Mesenteric fat pad (tissue), 1 donor: ENCODE measurements at places on chromosomes 4 and X. TPM values are rescaled to one million over a fixed set of nuclear protein-coding genes. Genes with fewer than 3 reads are reported as not detected.

GRCh38 chr4:166042510-166043055 is 169.5 kb downstream of the TLL1 start:
- no peak for DNase-seq

- no peak for DNase-seq
Measured at GRCh38 chr4:3720466-3720865, 45.7 kb upstream of the ADRA2C start.

The ANOS1 gene
- total RNA-seq = 2.3 TPM

The GPR50 gene
- not detected for total RNA-seq

- DNase-seq = no peak
Measured at GRCh38 chr4:81659051-81659450, 187.3 kb upstream of the RASGEF1B start.

- no peak for DNase-seq
Measured at GRCh38 chr4:168499241-168499640, 2.4 kb downstream of the PALLD start.

The MAMLD1 gene
- total RNA-seq = 11.2 TPM

- DNase-seq = no peak
Measured at GRCh38 chr4:174418640-174419212, 103.6 kb downstream of the HPGD start.

GRCh38 chr4:20544645-20545044 is 155.6 kb upstream of the PACRGL start:
- no peak for DNase-seq

DNA sequence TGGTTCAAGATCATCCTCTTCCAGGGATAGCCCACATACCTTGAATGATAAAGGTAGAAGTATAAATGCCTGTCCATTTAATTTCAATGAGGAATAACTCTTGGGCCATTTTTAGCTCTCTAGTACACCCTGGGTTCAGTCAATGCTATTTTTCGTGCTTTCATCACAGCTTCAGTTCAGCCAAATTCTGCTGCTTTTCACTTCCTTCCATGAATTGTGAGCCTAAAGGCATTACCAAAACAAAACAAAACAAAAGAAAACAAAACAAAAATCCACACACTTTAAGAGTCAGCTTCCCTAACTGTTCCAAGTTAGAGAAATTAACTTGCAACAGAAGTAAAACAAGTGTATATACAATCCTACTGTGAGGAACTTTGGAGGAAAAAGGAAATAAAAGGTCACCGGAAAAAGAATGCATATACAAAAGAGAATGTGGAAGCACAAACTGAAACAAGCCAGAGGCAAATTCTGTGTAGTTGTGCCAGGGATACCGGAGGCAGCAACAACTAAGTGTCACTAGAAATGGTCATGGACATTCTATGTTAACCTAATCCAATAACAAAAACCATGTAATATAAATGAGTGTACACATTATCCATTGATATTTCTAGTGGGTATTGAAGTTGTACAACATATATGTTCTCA is 423.1 kb downstream of the KCTD8 start:
- no peak for DNase-seq

- DNase-seq = no peak
Measured at GRCh38 chr4:73897380-73898136, 28.4 kb downstream of the CXCL1 start.

The RAB9B gene
- total RNA-seq = 0.74 TPM

DNA sequence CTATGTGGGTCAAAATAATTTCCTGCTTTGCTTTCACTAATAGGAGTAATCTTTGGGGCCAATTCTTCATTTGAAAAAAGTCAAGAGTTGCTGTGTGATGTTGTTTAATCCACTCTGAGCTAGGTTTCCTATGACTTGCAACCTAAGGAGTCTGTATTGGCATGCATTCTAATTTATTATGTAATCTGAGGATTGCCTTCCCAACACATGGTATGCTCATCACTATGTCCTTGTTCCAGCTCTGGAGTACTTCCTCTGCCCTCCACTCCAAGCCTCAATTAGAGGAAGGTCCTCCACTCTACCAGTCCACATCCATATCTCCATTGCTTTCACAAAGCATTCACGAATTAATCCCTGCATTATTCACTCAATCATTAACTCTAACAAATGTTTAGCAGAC is 56.1 kb downstream of the PPP3CA start:
- no peak for DNase-seq

GRCh38 chr4:165288639-165289422 is 38.6 kb upstream of the MSMO1 start:
- DNase-seq = no peak

The KIT gene
- total RNA-seq = 7.8 TPM

The SERPINA7 gene
- total RNA-seq = not detected

DNA sequence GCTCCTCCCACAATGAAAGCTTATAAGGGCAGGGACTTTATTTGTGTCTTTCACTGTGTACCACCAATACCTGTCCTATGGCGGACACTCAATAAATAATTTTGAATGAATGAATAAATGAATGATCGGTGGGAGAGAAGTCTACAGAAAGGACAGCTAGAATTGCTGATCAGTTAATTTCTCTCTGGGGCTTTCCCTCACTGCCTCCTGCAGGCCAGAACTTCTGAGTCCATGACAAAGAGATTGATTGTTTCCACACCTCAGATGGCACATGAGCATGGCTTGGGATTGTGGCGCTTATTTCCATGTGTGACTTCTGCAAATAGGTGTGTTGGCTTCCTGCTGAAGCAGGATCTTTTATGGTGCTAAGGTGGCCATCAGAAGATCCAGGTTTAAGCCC is 6.3 kb downstream of the FAM47E start:
- DNase-seq = no peak

The RRH gene
- total RNA-seq = not detected

- DNase-seq = no peak
Measured at GRCh38 chr4:14887842-14888433, 114.3 kb upstream of the CPEB2 start.

- DNase-seq = no peak
Measured at GRCh38 chrX:45801554-45801953, 600.9 kb upstream of the DIPK2B start.

DNA sequence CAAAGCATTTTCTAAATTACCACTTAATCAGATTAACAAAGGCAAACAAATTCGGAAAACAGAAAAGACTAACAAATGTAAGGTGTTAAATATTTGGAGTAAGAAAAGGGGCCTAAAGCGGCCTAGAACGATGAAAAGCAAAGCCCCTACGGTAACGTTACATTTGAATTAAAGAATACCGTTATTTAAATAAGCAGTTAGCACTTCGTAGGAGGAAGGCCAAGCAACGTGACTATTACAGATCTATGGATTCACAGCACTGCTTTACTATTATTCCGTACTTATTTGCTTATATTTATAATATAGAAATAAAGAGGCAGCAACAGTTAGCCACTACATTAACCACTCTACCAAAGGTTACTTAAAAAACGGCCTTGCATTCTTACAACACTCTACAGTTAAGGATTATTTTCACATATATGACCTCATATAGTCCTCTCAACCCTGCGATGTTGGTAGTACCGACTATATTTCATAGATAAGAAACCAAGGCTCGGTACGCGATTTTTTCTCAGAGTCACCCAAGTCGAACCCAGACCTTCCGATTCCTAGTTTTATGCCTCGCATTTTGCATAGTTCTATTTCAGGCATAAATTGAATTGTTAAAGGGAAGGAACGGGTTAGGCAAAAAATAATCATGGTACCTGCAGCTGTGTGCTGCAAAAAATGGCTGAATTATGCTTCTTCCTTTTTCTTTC is 2.9 kb downstream of the KLHL15 start:
- no peak for DNase-seq

DNA sequence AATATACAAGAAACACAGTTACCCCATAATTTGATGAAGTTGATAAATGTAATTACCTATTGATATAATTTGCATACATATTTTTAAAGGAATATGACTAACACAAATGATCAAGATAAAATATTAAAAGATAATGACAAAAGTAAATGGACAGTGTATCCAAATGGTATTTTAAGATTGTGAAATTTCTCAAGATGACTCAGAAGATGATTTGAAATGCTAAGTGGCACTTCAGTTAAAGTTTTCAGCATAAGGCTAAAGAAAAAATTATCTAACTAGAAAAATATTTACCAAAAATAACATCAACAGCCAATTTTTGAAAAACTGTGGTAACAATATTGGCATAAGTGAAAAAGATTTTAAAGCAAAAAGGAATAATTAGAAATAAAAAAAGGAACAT is 248.4 kb upstream of the NDST4 start:
- no peak for DNase-seq

The ZFP42 gene
- not detected for total RNA-seq

The ARHGAP6 gene
- 9.5 TPM for total RNA-seq

DNA sequence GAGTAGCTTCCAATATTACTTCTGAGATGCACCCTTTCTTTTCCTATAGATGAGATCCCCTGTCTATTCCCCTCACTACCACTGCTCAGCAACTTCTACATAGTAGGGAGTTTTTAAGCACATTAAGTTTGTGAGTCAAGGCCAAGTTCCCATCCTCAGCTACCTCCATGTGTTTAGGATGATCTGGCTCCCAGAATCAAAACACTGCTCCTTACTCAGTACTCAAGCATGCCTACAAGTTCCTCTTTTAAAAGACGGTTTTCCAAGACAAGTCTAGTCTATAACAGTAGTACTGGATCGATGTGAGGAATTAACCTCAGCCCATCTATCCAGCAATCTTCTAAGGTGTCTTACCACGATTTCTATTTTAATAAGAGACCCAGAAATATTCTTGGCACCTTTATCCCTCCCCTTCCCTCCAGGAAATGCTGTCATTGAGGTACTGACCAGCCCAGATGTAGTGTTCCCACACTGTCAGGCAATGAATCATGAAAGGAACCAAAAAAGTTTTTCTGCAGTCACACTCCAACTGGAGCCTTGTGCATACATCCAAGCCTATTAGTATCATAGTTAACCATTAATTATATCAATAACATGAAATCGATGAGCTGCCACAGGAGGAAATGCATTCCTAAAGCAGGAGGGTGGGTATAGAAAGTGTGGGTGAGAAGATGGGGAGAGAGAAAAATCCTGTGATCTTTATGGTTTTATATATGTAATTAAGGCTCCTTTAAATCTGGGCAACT is 29.6 kb downstream of the AREG start:
- DNase-seq = no peak

DNA sequence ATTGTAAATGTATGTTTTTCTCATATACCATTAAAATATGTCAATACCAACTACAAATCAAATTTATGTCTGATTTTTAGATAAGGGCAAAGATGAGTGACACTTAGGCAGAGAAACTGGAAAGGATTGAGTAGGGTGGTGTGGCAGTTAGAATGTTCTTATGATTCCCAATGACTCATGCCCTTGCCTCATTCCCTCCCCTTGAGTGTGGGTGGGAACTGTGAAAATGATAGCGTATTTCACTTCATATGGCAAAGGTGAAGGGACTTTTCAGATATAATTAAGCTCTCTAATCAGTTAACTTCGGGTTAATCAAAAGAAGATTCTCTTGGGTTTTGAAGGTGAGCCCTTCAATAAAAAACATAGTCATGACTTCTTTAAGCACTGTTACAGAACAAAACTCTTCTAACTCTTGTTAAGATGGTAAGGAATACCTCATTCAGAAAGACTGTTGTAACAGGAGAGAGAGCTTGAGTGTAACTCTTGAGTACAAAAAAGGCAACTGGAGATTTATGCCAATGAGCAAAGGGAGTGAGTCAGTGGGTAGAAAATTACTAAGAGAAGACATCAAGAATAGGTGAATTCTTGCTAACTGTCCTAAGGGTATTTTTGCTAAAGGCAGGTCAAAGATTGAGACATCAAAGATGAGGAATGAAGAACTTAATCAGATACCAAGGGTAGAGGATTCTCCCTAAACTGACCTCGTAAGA is 329.5 kb downstream of the KCTD8 start:
- DNase-seq = no peak

- no peak for DNase-seq
Measured at GRCh38 chrX:19810802-19811201, 76.6 kb downstream of the SH3KBP1 start.

DNA sequence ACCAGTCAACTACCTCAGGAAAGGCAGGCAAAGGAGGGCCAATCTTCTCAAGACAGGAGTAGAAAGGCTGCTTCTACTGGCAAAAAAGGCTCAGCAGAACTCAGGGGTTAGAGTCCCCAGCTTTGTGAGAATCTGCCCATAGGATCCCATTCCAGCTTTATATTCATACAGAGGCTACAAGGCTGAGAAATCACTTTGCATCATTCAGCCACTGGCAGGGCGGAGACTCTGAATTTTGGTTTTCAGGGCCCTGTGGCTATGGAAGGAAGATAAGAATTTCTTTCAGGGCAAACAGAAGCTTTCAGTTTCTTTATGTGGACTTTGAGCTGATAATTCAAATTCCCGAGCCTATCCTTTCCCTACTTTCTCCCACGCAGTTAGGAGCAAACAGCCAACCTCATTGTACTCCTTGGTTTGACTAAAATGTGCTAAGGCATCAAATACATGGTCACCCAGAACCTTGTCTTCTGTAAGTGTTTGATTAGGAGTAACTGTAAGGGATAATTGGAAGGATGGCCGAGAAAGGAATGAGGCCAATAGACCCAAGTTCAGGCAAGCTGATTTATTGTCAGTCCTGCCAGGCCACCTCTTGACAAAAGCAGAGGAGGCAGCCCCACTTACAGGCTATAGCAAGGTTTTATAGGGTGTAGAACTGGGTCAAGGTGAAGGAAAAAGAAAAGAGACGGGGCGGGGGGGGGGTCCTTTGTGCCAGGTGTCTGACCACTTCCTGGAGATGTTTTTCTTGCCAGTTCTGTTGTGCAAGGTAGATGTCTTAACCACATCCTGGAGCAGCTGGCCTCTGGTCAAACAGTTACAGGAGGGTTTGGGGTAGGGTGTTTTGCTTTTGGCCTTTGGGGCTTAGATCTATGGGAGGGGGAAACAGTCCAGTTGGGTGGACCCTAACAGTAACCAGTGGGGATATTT is 165.3 kb upstream of the PPP1R2C start:
- no peak for DNase-seq

The SYP gene
- total RNA-seq = 1.00 TPM

GRCh38 chrX:54798137-54798536 is at the start of gene ITIH6:
TSS of gene ITIH6 (minus strand) at chrX:54798255. CDS start at chrX:54798210, 45 bp downstream.
- no peak for DNase-seq

GRCh38 chr4:145939856-145940255 is 1.2 kb upstream of the ZNF827 start:
- no peak for DNase-seq

DNA sequence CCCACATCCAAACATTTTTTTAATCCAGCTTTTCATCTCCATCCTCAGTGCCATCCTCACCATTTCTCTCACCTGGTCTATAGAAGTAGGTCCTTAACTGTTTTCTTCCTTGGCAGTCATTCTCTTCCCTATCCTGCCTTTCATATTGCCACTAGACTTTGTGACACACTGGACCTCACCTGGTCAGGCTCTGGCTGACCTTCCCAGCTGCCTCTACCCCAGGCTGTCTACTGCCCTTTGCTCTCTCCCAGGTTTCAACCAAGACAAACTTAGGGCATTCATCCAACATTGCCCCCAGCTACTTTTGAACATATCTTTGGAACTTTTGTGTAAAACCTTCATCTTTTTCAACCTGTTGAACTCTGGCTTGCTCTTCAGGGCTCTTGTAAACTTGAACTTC is 39.8 kb downstream of the TRAPPC11 start:
- DNase-seq = no peak

DNA sequence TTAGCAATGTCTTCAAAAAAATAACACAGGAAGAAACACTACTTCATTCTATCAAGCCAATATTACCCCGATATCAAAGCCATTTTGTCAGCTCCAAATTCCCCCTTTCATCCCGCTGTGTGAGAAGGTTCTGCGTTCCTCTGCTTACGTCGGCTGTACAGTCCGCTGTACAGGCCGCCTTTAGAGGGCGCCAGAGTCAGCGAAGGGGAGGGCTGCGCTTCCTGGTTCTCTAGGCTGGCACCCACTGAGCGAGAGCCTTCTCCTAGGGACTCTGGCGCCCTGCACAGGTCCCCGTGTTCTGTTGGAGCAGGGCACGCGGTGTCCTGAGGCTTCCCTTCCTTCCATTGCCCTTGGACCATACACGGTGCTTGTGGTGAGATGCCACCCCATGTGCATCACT is 25.3 kb upstream of the CT45A1 start:
- DNase-seq = no peak
